ENCODE measurements at places on chromosomes 7 and 10. TPM values are rescaled to one million over a fixed set of nuclear protein-coding genes. Genes with fewer than 3 reads are reported as not detected.

The MYL10 gene
- total RNA-seq: not detected

The GNAT3 gene
- not detected for total RNA-seq

The ASB10 gene
- not detected for total RNA-seq

The PRSS1 gene
- not detected for total RNA-seq

The AKR1C1 gene
- total RNA-seq: 0.79 TPM

The CPN1 gene
- total RNA-seq: not detected

- no peak overlapping the region for H3K27ac ChIP-seq
- H3K4me1 ChIP-seq: no peaks in the 10 kb centered on the region
- DNase-seq: no peak
- peaks cover 14% of the 10 kb centered on the region for H3K27me3 ChIP-seq
- H3K4me3 ChIP-seq: no peak overlapping the region
Observed at GRCh38 chr7:45703373-45703821, 129.2 kb downstream of the ADCY1 start.

GRCh38 chr10:30349967-30350735, 1.1 kb upstream of the MTPAP start:
- H3K36me3 ChIP-seq: peaks cover 20% of the 10 kb centered on the region
- H3K27me3 ChIP-seq: peaks cover 12% of the 10 kb centered on the region
- DNase-seq: no peak
- no peak overlapping the region for H3K4me3 ChIP-seq
